ENCODE measurements at places on chromosomes 2 and 18.

DNA sequence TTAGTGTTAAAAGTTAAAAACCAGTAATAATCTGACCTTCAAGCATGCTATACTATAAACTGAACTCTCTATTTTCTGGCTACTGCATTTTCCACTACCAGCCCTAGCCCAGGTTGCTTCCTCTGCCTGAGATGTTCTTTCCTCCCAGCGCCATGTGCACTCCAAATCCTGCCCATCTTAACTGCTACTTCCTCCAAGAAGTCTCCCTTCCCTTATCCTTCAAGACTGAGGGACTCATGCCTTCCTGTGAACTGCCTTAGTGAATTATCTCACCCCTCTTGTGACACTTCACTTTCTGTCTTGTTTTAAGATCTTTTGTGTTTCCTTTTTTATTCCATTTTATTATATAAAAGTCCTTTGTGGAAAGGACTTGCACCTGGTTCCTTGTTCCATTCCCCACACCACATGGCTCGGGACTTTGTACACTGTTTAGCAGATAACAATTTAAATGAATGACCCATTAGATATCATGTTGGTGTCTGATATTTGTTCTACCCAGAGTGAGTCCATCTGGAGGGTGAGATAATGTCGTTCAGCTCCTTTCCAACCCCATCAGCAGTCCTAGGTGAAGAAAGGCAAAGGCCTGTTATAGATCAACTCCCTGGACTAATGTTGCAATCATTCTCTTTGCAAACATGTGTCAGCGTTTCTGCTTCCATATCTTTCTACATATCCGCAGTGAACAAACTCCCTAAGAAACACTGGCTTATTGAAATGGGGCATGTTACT, 20.9 kb upstream of the AGFG1 start:
- DNase-seq: no peak

DNA sequence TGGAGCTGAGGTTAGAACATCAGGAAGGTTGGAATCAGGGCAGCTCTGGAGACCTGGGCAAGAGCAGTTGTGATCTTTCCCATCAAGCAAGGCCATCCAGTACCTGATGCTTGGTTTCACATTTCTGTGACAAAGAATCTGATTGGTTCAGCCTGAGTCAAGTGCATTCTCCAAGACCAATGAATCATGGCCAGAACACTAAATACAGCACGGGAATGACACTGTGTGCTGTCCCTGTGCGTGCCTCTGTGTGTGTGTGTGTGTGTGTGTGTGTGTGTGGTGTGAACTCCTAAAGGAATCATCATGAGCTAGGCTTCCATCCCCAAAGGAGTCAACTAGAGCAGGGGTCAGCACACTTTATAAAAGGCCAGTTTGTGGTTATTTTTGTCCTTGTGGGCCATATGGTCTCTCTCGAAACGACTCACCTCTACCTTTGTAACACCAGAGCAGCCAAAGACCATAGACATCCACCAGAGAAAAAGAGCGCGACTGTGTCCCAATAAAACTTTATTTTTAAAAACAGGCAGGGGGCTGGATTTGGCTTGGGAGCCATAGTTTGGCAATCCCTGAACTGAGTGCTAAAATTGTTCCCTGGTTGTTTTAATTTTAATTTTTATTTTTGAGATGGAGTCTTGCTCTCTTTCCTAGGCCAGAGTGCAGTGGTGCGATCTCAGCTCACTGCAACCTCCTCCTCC, 99.7 kb downstream of the INHBB start:
- peak; percentile 54 for DNase-seq

DNA sequence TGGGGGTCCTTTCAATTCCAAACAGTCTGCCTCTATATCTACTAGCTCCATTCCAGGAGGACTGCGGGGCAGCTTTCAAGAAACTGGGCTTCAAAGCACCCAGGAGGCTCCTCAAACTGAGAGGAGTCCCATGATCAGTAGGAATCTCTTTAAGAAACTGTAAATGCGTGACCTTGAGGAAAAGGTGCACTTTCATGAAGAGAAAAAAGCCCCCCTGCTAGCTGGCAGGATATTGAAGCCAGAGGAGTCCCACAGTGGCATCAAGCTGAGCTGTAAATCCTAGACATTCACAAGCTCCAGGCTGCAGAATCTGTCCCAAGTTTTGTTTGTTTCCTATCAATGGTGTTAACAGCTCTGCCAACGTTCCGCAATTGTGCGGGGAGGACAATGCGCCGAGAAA, 790.1 kb downstream of the SLC4A3 start:
- DNase-seq: no peak

GRCh38 chr2:125747165-125747425, 908.9 kb upstream of the GYPC start:
- DNase-seq: peak; percentile 39

DNA sequence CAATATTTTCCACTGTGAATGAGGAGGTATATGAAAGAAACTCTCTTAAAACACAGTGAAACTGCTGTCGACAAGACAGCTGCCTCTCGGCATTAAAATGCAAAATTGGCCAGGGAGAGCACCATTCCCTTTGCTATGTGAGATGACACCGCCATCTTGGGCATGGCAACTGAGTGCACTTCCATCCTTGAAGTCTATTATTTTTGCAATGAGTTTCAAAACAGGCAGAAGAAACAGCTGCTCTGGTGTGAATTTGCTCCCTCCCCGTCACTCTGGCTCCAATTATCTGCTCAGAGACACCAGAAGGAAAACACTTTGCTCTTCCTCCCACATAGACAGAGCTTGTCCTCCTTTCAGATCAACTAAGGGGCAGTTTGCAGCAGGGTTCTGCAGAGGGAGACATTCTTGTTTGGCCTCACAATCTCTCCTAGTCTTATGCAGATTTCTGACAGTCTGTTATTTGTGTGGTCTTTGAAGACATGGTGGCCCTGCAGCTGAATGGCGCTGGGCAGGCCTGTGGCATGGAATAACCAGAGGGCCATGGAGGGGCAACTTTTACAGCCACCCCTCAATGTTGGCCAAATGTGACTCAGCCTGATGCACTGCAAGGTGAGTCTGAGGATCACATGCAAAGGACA, 48.6 kb upstream of the SEC11C start:
- DNase-seq: no peak

DNA sequence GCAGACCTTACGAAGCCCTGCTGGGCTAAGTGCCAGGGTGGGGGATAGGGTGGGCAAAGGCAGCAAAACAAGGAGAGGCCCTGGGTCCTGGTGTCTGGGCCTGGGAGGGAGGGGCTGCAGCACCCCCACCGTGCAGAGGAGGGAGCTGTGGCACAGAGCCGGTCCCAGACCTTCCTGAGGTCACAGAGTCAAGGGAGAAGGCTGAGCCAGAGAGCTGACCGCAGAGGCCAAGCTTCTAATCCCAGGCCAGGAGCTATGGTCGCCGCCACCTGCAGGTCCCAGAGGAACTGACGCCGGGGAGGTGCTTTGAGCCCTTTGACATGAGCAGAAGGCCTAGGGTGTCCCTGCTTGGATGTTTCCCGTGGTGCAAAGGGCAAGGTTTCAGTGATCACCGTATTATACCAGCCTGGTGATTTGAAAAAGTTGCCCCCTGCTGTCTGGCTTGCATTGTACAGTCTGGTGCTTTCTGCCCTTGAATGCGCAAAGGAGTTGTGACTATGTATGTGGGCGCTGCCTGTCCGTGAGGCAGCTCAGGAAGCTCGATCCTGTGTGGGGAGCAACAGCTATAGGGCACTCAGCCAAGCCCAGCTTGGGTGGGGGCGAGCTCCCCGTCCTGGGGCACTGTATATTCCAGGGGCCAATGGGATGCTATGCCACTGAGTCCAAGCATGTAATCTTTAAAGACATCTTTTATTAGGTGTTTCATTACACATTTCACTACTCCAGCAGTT, 44.3 kb downstream of the EDAR start:
- no peak for DNase-seq

- no peak for DNase-seq
Measured at GRCh38 chr2:222915092-222915957, 54.5 kb downstream of the ACSL3 start.

DNA sequence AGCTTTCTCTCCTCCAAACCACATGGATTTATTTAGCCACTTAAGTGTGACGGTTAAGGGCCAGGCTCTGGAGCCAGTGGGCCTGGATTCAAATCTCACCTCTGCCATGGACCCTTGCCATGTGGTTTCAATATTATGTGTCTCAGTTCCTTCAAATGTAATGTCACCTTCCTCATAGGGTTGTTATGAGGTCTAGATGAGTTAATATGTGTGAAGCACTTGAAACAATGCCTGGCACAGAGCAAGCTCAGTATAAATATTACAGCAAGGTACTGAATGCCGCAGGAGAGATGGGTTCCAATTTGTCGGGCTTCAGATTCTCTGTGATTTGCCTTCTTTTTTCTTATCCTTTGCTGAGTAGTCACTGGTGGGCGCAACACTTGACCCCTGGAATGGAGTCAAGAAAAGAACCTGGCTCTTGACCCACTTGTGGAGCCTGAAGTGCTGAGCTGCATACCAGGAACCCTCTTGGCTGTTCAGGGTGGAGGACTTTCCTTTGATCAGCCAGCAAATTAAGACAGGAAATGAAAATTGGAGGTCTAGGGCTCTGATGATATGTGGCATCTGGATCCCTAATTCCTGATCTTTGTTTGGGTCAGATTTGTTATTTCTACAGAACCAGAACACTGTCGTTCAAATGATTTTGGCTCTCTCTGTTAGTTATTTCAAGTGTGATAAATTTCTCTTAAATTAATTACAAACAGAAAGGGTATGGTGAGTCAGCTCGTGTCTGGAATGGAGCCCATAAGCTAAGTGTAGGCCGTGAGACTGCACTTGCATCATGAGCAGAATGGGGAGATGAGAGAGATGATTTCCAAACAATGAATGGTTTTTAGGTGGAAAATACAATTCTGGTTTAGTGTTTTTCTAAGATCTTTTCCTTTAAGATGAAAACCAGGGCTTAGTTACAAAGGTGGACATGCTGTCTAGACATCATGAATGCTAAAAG, 293.0 kb downstream of the KCNS3 start:
- peak; percentile 65 for DNase-seq

DNA sequence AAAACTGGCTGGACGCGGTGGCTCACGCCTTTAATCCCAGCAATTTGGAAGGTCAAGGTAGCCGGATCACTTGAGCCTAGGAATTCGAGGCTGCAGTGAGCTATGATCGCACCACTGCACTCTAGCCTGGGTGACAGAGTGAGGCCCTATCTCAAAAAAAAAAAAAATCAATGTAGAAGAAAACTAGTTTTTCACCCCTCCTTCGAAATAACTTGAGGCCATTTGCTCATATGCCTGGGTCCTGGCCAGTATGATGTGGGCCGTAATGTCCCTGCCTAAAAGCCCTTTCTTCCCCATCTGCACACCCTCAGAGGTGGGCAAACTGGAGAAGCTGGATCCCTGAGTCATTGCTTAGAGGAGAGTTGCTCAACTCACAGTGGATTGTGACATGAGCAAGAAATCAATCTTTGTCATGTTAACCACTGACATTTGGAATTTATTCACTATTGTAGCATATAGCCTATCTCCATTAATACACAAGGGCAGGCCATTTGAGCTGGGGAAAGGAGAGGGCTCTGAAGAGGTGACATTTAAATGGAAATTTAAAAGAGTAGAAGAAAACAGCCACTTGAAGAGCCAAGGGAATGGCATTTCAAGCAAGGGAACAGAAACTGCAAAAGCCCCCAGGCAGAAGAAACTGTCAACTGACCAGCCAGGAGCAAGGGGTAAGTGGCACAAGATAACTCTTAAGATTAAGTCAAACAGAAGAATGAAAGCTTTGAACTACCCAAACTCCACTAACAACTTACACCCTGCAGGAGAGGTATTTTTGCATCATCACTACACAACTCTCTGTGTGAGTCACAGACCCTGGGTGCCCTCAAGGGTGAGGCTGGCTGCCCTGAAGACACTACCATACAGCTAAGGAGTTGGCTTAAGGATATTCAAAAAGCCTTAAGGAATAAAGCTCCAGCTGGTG, 7.6 kb upstream of the METTL21A start:
- DNase-seq: peak; percentile 92

GRCh38 chr18:73683409-73684238, 464.0 kb downstream of the FBXO15 start:
- peak; percentile 54 for DNase-seq

DNA sequence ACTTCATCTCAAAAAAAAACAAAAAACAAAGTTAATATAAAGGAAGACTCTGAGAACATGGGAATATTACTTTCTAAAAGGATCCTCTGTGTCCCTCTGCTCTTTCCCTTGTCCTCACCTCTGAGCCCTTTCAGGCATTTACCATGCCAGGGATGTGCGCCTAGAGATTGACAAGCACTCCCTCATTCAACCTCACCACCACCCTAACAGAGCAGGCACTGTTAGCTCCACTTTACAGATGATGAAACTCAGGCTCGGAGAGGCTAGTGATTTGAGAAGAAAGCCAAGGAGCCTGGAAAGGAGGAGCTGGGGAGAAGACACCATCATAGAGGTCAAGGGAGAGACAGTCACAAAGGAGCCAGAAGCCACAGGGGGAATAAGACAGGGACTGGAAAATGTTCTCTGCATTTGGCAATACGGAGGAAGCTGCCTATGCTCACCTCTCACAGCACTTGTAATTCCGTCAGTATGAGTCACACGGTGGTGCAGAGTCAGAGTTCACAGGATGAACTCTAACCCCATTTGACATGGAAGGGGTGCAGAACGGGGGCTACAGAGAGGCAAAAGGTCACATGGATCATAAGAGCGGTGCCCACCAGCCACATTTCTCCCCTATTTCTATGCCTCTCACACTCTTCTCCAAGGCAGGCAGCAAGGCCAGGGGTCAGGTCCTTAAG, 101.8 kb upstream of the NFU1 start:
- peak; percentile 52 for DNase-seq

DNA sequence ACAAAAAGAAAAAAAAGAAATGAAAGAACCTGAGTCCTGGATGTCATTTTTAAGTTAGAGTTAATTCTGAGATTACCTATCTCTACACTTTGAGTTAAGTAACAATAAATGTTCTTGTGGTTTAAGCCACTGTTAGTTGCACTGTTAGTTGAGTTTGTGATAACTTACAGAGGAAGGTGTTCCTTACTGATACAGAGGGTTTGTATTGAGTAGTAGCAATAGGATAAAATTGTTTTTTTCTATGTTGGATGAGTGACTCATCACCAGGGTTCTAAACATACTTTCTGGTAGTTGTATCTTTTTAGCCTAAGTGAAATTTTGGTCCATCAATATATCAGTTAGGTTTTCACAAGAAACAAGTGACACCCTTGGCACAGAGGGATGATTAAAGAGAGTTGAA, 4.0 kb upstream of the LCLAT1 start:
- no peak for DNase-seq

- peak; percentile 27 for DNase-seq
Measured at GRCh38 chr2:37573451-37574388, 97.7 kb downstream of the CDC42EP3 start.

GRCh38 chr18:59966913-59967312, 67.1 kb downstream of the PMAIP1 start:
- no peak for DNase-seq

GRCh38 chr18:45935591-45936335, 31.4 kb downstream of the EPG5 start:
- DNase-seq: no peak

DNA sequence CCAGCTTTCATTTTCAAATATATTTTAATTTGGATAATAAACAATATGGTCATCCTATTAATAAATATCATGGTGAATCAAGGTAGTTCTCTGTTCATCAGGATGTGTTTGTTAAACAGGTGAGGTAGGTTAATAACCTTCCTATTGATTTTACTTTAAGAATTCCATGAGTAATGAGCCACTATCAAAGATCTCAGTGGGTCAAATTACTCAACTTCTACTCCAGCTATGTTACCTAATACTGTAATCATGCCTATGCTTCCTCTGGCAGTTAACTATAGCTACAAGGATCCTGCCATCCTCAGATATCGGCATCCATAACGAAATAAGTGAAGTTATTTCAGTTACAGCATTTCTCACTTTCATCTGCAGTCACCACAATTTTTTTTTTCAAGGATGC, 289.6 kb upstream of the SLC8A1 start:
- DNase-seq: no peak

- no peak for DNase-seq
Measured at GRCh38 chr2:42545023-42545721, 23.3 kb upstream of the MTA3 start.
